ENCODE measurements at places on chromosomes 6 and 20.

- DNase-seq: peak; percentile 38
These were observed 103.3 kb downstream of the ARHGAP18 start for GRCh38 chr6:129606664-129607063.

- DNase-seq: no peak
These were observed 28.8 kb downstream of the ZNFX1 start for GRCh38 chr20:49248879-49249665.

GRCh38 chr6:45880676-45881075, 135.0 kb downstream of the CLIC5 start:
- no peak for DNase-seq

DNA sequence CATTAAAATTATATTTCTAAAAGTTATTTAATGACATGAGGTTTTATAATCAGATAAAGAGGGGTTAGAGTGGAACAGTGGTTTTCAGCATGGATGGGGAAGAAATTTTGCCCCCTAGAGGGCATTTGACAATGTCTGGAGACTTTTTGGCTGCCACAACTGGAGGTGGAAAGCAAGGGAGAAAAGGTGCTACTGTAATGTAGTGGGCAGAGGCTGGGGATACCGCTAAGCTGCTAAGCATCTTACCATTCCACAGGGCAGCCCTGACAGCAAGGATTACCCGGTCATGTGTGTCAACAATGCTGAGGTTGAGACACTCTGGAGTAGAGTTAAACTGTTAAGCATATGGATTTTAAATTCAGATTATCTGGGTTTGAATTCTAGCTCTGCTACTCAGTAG, 52.9 kb upstream of the FABP7 start:
- DNase-seq: peak; percentile 28

GRCh38 chr6:150208611-150209352, 65.9 kb downstream of the PPP1R14C start:
- DNase-seq: peak; percentile 51

GRCh38 chr6:127026247-127026646, 92.2 kb upstream of the RSPO3 start:
- DNase-seq: no peak

Data from EH (cell line).